ENCODE measurements at places on chromosomes 3 and 15.
A peak's percentile ranks its signal among the peaks of the same experiment; 100 is the strongest.

DNA sequence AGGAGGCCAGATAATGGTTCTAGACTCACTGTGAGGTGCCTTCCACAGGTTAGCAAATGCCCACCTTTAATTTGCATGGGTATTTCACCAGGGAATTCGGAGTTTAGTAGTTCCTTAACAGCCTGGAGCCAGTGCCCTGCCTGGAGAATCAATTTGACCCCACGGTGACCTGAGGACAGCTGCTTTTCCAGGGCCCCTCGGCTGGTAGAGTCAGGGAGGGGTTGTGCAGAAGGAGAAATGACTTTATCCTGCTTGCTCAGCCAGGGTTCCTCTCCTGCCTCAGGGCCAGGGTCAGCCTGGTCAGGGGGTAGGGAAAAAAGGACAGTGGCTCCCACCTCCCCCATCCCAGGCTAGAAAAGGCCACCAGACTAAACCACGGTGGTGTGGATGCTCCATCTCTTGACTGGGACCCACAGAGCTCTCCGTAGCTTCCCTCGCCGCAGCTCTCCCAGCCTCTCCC is 12.0 kb downstream of the DLL4 start:
- DNase-seq = no peak

DNA sequence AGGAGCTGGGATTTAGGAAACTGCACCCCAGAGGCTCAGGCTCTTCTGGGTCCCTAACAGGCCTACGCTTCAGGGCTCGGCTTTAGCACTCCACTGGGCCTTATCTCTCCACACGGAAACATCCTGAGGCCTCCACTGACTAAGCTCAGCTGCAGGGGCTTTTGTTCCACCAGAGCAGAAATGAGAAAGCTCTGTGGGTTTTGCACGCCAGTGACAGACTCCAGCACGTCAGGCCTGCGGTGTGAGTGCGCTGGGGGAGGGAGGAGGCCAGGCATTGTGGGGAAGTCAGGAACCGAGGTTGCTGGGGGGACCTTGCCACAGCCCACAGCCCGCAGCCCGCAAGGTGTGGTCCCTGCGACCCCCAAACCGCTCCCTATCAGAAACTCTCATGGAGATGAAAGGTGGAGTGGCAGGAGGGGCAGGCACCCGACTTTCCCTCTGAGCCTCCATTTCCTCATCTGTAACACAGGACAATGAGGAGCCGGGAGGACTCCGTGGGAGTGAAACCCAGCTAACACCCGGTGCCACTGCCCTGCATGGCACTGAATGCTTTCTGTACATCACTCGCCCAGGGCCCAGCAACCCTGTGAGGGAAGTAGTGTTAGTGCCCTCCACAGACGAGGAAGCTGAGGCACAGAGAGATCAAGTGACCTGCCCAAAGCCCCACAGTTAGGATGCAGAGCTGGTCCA is 106.5 kb downstream of the TPRA1 start:
- no peak for DNase-seq

DNA sequence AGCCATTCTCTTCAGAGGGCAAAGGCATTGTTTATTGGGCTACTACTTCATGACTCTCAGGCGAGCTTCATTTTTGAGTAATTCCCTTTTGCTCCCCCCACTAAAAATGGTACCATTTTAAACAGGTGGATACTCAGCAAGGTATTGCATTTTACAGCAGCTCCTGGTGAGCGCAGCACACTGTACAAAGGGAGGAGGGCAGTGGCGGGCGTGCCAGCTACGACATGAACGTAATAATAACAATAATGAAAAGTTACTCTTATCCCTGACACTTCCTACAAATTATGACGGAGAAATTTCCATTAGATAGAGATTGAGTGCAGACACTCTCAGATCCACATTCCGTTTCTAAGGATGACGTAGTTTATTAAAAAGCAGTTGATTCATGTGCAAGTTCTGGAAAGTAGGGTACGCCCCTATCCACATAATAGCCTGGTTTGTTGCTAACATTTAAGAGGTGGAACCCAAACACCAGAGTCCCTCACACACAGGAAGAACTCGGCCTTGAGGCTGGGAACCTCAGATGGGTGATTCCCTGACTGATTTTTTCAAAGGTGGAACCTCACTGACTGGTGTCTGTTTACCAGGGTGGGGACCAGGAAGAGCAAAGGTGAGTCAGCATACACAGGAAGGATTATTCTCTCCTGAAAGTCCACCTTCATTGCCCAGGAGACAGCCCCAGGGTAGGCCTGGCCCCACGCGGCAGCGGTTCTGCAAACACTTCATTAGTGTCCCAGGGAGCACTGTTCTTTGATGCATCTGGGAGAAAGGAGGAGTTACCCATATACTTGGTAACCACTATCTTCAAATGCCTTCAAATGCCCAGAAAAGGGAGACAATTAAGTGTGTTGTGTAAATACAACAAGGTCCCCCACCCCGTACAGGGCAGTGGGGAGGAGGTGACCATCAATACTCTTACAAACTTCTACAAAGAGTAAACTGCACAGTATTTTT is 69.9 kb downstream of the LDHAL6B start:
- no peak for DNase-seq

GRCh38 chr3:95923496-95924210 is 890.7 kb upstream of the EPHA6 start:
- DNase-seq = no peak

DNA sequence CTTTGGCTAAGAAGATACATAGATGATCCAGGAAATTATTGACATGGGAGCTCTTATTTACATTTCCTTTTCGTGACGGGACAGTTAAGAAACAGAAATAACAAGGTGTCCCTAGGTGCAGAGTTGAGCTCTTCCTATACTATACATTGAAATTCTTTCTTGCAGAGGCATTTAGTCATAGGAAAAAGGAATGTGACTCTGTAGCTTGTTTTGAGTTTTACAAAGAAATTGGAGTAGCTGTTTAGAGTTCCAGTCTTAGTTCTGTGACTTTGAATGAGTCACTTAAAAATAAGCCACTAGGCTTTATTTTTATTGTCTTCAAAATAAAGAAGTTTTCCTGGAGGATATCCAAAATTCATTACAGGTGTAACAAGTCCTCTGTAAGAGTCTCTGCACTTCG is 723.5 kb upstream of the SGO1 start:
- no peak for DNase-seq

DNA sequence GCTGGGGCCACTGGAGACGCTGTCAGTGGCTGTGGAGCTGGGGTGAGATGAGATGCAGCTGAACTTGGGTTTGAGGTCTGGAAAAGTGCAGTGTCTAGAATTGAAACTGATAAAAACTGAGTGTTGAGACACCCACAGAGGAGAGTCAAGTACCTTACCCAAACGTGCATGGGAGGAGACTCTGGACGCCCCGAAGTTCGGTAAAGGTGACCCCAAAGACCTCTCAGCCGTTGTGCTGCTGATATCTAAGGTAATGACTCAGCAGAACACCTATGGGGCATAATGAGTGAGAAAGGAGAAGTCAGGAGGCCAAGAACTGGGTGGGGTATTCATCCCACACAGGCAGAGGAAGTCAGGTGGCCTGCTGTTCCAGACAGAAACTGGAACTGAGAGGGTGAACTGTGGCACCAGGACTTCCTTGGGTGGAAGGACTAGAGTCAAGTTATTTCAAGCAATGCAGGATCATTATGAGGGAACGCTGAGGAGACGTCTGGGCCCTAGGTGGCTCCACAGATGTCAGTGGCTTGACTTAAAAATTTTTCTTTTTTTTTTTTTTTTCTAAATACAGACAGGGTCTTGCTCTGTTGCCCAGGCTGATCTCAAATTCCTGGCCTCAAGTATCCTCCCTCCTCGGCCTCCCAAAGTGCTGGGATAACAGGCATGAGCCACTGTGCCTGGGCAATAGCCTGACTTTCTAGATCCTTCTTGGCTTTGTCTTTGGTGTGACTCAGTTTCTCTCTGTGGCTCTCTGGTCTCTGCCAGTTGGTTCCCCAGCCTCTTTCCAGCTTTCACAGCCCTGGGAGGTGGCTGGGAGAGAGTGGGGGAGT is 67.6 kb upstream of the GCNT3 start:
- DNase-seq = no peak

DNA sequence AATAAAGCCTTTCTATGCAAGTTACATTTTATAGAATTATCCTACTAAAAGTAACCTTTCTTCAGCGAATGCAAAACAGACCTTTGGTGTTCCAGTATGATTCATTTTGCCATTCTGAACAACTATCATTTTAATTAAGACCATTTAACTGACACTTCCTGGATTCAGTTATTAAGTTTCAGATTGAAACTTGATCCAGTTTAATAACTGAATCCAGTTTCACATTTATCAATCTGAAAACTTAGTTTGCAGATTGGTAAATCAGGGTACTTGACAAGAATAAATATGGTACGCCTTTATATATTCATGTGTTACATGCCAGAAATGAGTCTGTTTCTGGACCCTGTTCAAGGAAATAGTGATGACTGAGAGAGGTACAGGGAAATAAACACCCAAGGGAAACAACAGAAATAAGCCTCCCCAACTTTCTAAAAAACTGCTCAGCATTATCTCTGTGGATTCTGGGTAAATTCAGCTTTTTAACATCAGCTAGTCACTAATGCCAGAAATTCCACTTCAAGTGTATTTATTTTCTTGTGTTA is 23.3 kb upstream of the NFKBIZ start:
- no peak for DNase-seq

- DNase-seq = peak; percentile 18
These were observed 9.9 kb downstream of the ARL6IP5 start for GRCh38 chr3:69094467-69095205.

- no peak for DNase-seq
These were observed 1049.0 kb upstream of the NR2F2 start for GRCh38 chr15:95281470-95281869.

- no peak for DNase-seq
These were observed 76.9 kb downstream of the RPN1 start for GRCh38 chr3:128573707-128574162.

- no peak for DNase-seq
These were observed 567.3 kb upstream of the KCNMB2 start for GRCh38 chr3:177968891-177969290.

- peak; percentile 13 for DNase-seq
These were observed 81.6 kb downstream of the PPCDC start for GRCh38 chr15:75104804-75105557.
